ENCODE measurements at places on chromosomes 12 and 14.

DNA sequence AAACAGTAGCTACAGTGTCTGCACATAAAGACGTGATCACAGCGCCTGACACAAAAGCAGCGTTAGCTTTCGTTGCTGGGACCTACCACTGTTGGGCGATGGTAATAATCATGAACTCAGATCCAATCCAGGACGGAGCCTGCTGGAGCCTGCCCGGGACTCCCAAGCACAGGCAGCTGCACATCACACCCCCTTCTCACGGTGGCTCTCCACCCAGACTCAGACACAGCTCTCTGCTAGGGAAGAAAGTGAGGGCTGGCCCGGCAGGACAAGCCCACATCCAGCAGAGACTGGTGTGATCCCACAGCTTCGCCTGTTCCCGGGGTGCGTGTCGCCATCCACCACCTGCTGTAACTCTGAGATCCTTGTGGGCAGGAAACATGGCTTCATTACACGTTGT lies 49.9 kb upstream of the FOXN3 start:
- no peak for DNase-seq

DNA sequence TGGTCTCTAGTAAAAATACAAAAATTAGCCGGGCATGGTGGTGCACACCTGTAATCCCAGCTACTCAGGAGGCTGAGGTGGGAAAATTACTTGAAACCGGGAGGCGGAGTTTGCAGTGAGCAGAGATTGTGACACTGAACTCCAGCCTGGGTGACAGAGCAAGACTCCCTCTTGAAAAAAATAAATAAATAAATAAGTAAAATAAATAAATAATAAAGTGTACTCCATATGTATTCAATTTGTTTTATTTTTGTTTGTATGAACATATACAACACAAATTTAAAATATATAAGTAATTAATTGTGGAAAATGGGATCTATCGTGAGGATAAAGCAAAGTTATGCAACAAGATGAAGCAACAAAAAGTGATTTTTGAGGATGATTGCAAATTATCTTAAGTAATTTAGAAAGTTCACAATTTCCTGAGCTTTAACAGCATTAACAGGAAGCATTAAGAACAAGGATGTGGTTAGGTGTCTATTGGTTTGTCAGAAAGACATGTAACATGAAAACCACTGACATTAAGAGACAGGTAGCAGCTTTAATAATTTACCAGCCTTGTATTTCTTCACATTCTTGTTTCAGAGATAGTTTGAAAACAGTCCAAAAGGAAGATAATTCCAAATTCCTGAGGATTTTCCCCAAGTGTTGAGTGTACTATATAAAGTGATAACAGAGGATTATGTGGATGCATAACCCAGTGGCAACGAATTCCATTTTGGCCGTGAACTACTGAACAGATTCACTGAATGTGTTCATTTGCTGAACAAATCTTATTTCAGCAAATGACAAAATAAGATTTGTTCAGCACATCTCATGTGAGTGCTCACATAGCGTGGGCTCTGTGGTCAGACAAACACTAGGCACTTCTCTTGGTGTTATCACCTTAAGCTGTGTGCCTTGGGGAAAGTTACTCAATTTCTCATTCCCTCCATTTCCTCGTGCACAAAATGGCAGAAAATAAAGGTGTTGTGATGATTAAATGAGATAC lies 68.6 kb upstream of the RESF1 start:
- DNase-seq = peak; percentile 7

DNA sequence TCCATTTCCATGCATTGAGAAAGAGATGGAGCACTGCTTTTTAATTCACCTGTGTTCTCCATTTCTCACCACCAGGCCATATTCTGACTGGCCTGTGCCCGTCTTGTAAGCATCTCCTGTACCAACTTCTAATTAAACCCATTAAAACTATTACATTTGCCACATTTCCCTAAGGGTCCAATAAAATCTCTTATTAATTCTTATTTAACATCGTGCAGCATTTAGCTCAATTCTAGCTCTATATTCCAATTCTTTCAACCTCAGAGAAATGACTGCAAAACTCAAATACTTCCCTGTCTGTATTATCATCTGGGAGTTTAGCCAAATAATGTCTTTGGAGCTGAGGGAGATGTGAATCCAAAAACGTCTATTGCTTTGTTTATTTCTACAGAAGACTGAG lies 495.4 kb upstream of the TMEM132C start:
- no peak for DNase-seq

- DNase-seq = no peak
Measured at GRCh38 chr14:25887251-25887878, 710.5 kb downstream of the NOVA1 start.

GRCh38 chr12:80162177-80162576 lies 62.8 kb downstream of the OTOGL start:
- DNase-seq = no peak

DNA sequence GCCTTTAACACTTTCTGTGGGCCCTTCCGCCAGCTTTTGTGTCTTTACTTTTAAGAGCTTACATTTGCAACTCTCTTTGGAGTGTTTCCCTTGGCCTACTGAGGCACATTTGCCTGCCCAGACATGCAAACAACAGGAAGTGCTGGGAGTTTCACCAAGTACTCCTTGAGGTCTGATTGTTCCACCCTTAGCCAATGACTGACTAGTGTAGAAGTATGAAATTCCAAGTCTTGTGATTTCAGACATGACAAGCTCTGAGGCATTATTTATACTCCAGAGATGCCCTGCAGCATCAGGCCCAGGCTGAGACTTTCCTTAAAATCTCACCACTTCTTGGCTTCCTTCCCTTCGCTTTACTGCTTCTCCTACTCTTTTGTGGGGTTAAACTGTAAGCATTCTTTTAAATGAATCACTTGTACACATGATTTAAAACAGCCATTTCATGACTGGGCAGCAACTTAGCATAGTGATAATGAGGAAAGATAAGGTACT lies 174.1 kb downstream of the SLC6A15 start:
- no peak for DNase-seq

GRCh38 chr12:18217966-18218365 lies 43.4 kb upstream of the PIK3C2G start:
- no peak for DNase-seq

DNA sequence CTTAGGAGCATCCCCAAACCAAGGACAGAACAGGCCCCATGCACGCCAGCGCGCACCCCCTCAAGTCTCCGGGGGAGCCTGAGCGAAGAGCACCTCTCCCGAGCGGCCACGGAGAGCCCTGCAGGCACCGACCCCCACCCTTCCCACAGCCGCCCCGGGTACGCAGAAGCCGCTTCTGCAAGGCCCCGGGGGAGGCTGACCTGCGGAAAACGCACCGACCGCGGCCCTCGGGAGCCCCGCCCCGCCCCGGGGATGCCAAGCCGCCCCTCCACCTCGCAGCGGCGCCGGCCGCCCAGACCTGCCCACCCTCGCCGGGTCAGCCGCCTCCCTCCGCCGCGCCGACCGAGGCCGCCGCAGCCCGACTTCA lies 385 bp downstream of the CAPRIN2 start:
- DNase-seq = no peak

DNA sequence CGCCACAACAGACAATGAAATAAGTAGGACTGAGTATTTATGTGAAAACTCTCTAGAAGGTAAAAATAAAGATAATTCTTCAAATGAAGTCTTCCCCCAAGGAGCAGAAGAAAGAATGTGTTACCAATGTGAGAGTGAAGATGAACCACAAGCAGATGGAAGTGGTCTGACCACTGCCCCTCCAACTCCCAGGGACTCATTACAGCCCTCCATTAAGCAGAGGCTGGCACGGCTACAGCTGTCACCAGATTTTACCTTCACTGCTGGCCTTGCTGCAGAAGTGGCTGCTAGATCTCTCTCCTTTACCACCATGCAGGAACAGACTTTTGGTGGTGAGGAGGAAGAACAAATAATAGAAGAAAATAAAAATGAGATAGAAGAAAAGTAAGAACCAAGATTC lies 82.7 kb downstream of the VEZT start:
- DNase-seq = no peak

- no peak for DNase-seq
Measured at GRCh38 chr14:101583715-101584054, 22.4 kb downstream of the DIO3 start.

DNA sequence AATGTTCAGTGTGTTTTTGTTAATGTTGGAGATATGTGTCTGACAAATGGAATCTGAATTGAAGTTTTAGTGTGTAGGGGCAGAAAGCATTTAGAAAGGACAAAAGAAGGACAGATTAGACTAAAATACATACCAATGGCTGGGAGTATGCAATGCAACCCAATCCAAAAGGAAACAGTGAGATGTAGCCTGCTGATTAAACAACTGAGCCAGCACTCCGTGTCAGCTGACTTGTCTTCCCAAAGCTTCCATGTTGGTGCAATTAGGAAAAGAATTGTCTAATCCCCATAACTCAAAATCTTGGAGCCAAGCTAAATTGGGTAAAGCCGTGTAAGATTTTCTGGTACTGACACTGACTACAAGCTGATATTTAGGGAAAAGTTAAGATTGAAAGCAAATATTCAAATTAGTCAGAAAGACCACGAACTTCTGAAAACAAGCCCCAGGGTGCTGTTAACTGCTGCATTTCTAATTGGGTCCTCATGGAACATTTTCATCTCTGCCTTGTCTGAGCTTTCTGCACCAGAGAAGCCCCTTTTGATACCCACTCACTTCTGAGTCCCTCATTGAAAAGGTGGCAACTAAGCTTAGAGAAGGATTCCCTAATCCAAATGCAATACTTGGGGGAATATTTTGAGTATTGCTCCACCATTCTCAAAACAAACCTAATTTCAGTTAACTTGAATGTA lies 109.1 kb downstream of the DAD1 start:
- no peak for DNase-seq

DNA sequence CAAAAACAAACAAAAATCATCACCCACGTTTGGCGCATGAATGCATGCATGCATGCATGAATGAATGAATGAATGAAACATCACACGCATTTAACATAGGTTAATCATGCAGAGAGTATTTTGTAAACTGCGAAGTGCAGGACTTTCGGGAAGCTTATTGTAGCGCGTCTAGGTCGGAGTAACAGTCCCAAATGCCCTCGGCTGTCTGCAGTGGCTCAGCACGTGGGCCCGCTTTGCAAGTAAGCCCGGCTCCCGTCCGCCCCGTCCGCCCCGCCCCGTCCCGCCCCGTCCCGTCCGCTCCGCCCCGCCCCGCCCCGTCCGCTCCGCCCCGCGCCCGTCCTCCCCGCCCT lies 263 bp upstream of the IFT81 start:
- no peak for DNase-seq

- no peak for DNase-seq
Measured at GRCh38 chr14:69931960-69932359, 52.7 kb downstream of the SMOC1 start.

DNA sequence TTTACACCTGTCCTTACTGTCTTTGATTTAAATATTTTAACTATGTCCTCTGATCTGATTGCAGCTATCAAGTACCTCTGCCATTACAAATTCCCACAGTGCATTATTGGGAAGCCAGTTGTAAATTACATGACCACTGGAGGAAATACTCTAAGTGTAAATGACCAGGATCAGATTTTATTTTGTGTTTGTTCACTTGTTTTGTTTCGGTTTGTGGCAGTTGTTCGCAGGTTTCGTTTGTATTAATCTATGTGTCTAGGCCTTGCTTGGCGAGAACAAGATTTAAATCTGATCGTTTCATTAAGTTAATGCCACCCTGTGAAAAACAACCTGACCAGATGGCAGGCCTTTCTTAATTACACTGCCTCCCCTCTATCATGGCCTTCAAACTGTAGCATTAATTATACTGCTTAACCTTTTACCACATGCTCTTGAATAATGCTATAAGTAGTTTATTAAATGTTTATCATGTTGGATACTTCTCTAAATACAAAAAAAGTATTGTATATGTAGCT lies 990.1 kb downstream of the TMTC2 start:
- no peak for DNase-seq

DNA sequence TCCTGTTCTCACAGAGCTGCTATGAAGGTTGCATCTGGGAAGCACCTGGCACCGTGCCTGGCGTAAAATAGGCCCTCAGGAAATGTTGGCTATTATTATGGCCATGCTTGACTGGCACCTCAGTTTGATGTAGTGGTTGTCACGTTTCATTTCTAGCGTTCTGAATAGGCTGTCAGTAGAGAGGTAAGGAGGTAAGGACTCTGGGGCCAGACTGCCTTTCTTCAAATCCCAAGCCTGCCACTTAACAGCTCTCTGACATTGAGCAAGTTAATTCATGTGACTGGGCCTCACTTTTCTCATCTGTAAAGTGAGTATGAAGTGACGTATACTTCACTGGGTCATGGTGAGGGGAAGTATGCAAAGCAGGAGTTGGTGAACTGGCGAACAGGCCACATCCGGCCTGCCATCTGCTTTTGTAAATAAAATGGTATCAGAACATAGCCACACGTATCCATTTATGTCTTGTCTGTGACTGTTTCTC lies 196.2 kb downstream of the CACNA1C start:
- DNase-seq = no peak

DNA sequence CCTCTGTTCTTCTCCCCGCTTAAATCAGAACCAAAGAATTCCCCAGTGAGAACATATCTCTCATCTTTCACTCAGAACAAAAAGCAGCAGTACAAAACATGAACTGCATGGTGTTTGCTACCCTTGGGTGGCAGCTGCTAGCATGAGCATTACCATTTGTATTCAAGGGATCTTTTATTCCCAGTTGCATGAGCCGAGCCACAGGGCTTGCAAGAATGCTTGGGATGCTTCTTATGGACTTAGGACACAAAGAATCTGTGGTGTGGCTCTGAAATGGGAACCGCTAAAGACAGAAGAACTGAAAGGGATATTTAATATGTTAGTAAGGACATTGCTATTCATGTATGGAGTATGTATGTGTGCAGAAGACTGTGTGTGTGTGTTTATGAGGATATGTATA lies 190.6 kb downstream of the TMX1 start:
- no peak for DNase-seq

- DNase-seq = peak; percentile 45
Measured at GRCh38 chr14:52553002-52553670, 500 bp downstream of the GPR137C start.

DNA sequence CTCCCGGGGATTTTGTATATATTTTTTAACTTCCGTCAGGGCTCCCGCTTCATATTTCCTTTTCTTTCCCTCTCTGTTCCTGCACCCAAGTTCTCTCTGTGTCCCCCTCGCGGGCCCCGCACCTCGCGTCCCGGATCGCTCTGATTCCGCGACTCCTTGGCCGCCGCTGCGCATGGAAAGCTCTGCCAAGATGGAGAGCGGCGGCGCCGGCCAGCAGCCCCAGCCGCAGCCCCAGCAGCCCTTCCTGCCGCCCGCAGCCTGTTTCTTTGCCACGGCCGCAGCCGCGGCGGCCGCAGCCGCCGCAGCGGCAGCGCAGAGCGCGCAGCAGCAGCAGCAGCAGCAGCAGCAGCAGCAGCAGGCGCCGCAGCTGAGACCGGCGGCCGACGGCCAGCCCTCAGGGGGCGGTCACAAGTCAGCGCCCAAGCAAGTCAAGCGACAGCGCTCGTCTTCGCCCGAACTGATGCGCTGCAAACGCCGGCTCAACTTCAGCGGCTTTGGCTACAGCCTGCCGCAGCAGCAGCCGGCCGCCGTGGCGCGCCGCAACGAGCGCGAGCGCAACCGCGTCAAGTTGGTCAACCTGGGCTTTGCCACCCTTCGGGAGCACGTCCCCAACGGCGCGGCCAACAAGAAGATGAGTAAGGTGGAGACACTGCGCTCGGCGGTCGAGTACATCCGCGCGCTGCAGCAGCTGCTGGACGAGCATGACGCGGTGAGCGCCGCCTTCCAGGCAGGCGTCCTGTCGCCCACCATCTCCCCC lies 777 bp downstream of the ASCL1 start:
- DNase-seq = no peak

- peak; percentile 96 for DNase-seq
Measured at GRCh38 chr14:67619446-67620216, at the start of gene ARG2. TSS of gene ARG2 (plus strand) at chr14:67619920. CDS start at chr14:67619978, 58 bp downstream.

- no peak for DNase-seq
Measured at GRCh38 chr14:64806202-64806861, 73.4 kb downstream of the SPTB start.

Data from activated naive CD4-positive, alpha-beta T cell treated with Interleukin-2 at 50 U/mL for 16 hours (primary cell).